Activated CD4-positive, alpha-beta memory T cell treated with anti-CD3 and anti-CD28 coated beads for 36 hours (primary cell): ENCODE measurements at places on chromosomes 1 and 21.
A peak's percentile ranks its signal among the peaks of the same experiment; 100 is the strongest.

DNA sequence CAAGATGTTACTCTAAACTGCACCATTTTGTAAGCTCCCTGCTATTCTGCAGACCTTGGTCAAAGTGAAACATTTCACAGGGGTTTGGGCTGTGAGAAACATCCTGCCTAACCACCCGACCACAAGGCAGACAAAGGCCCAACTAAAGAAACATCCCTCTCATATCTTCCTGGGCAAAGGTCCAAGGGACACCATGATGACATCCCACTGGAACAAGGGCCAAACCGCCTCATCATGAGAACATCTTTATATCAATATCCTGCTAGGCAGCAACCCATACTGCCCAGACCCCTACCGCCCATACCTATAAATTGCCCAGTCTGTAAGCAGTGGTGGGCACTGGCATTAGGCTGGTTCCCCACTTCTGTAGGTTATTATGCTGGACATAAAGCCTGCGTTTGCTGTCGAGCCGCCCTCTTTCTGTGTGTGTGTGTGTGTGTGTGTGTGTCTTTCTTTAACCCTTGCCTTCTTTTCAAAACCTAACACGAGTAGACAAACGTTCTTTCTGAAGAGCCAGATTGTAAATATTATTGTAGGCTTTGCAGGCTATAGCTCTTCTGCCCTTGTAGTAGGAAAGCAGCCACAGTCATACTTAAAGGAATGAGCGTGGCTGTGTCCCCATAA is 1.0 kb upstream of the PPIE start:
- peaks cover 17% of the 10 kb centered on the region for H3K27me3 ChIP-seq
- no peak overlapping the region for H3K27ac ChIP-seq
- peaks cover 34% of the 10 kb centered on the region for H3K4me1 ChIP-seq
- no peak for DNase-seq
- H3K36me3 ChIP-seq: peaks cover 23% of the 10 kb centered on the region
- no peak overlapping the region for H3K4me3 ChIP-seq

DNA sequence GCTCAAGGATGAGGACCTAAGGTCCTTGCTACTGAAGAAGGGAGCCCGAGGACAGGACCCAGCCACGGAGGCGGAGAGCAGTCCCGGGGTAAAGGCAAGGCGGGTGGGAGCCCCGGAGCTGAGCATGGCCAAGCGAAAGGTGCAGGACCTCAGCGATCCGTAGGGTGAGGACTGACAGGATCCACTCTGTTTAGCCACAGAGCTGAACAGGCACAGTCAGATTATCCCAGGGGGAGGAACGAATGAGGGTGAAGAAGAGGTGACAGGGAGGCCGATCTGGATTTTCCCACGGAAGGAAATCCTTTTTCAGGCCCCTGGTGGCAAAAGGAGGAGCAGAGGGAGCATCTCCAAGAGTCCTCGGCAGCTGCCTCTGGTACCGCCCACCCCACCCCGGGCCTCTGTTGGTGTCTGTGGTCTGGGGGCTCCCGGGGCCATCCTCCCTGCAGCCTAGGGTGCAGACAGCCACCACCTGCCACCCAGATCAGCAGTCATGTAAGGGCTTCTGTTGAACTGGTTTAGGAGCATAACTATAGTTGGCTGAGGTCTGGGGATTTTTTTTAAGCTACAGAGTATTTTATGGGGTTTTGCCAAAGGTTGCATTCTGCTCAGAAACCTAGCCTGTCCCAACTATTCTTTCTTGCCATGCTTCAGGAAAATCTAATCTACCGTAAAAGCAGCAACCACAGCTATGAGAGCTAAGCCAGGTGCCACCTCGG is 32.3 kb upstream of the LBR start:
- DNase-seq: no peak
- H3K4me1 ChIP-seq: peaks cover 32% of the 10 kb centered on the region
- H3K4me3 ChIP-seq: no peak overlapping the region
- no peaks in the 10 kb centered on the region for H3K27me3 ChIP-seq
- peak overlapping the region; percentile 23 for H3K27ac ChIP-seq

- no peak for DNase-seq
- H3K27me3 ChIP-seq: no peaks in the 10 kb centered on the region
- no peak overlapping the region for H3K27ac ChIP-seq
- no peak overlapping the region for H3K4me3 ChIP-seq
Observed at GRCh38 chr1:41613689-41614574, 129.4 kb upstream of the EDN2 start.

GRCh38 chr1:229669333-229669732 is 43.3 kb downstream of the URB2 start:
- peaks cover 9% of the 10 kb centered on the region for H3K36me3 ChIP-seq
- peaks cover 4% of the 10 kb centered on the region for H3K4me1 ChIP-seq
- DNase-seq: no peak
- H3K27me3 ChIP-seq: no peaks in the 10 kb centered on the region
- H3K27ac ChIP-seq: no peak overlapping the region

DNA sequence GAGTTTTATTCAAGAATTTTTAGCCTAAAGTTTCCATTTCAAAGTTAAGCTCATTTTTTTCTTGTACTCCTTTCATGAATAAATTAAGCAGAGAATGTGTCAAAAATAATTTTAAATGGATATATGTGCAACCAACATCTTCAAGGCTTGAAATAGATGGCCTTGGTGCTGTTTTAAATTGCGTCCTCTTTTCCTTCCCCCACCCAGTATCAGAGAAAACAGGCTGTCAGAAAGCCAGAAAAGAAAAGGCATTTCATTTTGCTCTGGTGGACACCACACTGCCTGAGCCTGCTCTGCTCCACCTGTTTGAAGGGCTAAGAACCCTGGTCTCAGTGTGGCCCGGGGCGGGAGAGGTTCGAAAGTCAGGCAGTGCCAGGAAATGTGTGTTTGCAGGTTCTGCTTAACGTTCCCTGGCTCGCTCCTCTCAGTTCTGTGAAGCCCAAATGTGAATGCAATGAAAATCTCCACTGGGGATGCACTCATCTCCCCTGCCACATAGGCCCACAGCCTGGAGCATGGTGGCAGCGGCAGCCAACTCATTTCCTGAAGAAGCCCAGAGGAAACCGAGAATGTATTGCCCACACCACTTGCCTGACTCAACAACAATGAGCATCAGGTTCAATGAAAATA is 134.4 kb downstream of the SDCCAG8 start:
- H3K4me1 ChIP-seq: peaks cover 5% of the 10 kb centered on the region
- H3K27me3 ChIP-seq: no peaks in the 10 kb centered on the region
- peak; percentile 45 for DNase-seq
- H3K36me3 ChIP-seq: peaks cover 2% of the 10 kb centered on the region
- H3K27ac ChIP-seq: no peak overlapping the region

DNA sequence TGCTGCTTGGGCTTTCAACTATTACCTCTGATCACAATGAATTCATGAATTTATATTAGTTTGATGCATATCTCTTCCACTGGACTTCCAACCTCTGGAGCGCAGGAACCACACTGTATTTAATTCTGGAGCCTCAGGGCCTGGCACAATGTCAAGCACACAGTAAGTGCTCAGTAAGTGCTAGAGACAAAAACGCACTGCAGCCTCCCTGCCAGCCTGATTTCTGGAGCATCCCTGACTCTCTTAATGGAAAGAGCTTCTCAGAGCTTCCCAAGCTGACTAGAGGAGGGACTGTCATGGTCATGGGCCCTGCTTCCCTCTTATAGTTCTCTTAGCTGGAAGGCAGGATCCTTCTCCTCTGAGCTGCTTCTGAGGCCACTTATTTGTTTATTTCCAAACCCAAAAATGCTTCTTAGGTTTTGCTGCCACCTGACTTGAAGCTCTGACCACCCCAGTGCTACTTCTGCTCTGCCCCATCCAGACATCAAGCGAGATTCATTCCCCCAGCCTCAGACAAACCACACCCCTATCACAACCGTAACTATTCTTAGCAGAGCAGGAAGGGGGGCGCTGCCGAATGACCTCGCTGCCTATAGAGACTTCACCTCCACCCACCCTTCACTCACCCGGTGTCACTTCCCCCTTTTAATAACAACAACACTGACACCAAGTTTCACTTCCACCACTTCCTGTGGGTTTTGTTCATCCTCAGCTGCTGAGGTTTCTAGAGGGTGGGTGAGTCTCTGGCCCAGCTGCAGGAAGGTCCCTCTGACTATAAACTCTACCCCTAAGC is 33.6 kb downstream of the NUAK2 start:
- no peaks in the 10 kb centered on the region for H3K27me3 ChIP-seq
- peak overlapping the region; percentile 14 for H3K4me3 ChIP-seq
- H3K4me1 ChIP-seq: peaks cover 67% of the 10 kb centered on the region

GRCh38 chr1:86948212-86948611 is 33.8 kb downstream of the HS2ST1 start:
- no peaks in the 10 kb centered on the region for H3K27me3 ChIP-seq
- no peak overlapping the region for H3K4me3 ChIP-seq
- DNase-seq: no peak
- no peaks in the 10 kb centered on the region for H3K4me1 ChIP-seq
- H3K36me3 ChIP-seq: no peaks in the 10 kb centered on the region

DNA sequence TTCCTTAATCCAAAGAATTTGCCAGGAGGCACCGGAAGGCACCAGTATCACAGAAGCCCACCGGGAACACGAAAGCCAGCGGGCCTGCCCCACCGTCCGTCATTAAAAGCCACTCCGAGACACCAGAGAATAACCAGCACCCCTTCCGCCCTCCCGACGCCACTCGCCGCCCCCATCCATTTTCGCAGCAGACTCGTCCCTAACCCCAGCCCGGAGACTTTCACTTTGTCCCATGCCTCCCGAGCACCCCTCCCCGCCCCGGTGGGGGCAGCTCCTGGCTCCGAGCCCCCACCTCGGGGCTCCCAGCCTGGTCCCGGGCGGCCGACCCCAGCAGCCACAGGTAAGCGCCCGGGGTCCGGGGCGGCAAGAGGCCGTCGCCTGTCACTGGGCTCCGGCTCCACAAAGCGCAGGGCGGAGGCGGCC is 105.4 kb downstream of the SLC45A1 start:
- H3K4me1 ChIP-seq: peaks cover 38% of the 10 kb centered on the region
- no peak overlapping the region for H3K4me3 ChIP-seq
- H3K27me3 ChIP-seq: no peaks in the 10 kb centered on the region
- H3K36me3 ChIP-seq: peaks cover 5% of the 10 kb centered on the region
- no peak overlapping the region for H3K27ac ChIP-seq

- no peak overlapping the region for H3K27ac ChIP-seq
- H3K36me3 ChIP-seq: no peaks in the 10 kb centered on the region
- no peaks in the 10 kb centered on the region for H3K27me3 ChIP-seq
- peaks cover 2% of the 10 kb centered on the region for H3K4me1 ChIP-seq
- no peak for DNase-seq
- H3K4me3 ChIP-seq: no peak overlapping the region
Observed at GRCh38 chr1:59393211-59394180, 96.6 kb downstream of the FGGY start.

GRCh38 chr21:19608101-19608621 is 1204.6 kb upstream of the TMPRSS15 start:
- no peak for DNase-seq
- H3K4me3 ChIP-seq: no peak overlapping the region
- H3K27me3 ChIP-seq: no peaks in the 10 kb centered on the region
- no peaks in the 10 kb centered on the region for H3K4me1 ChIP-seq
- H3K27ac ChIP-seq: no peak overlapping the region
- H3K36me3 ChIP-seq: no peaks in the 10 kb centered on the region
